ENCODE measurements at places on chromosomes 2 and 18.

DNA sequence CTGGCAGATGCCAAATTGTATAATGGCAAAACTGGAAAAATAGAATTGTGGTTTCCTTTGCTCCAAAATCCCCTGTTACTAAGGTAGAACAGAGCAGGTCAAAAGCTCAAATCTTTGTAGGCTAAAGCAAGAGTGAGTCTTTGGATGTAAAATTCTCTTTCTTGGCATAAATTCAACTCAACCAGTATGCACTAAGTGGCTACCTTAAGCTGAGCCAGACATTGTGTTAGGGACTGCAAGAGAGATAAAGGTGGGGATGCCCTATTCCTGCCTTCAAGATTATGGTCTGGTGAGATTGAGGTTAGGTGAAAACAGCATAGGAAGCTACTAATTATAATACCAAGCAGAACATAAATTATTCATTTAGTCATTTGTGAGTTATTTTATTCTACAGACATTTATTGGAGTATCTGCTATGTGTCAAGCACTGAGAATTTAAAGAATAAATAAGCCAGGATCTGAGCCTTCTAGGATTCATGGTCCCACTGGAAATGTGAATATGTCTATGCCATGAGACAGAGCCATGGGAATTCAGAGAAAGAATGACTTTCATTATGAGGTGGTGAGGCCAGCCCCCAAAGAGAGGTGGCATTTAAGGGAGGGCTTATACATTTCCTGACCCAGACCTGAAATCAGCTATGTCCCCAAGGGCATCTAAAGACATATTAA is 198.0 kb upstream of the NCKAP5 start:
- no peak for DNase-seq

- no peak for DNase-seq
These were observed 404.3 kb downstream of the BCL11A start for GRCh38 chr2:60149176-60149575.

- no peak for DNase-seq
These were observed 359.7 kb downstream of the MBD2 start for GRCh38 chr18:53864770-53865169.

DNA sequence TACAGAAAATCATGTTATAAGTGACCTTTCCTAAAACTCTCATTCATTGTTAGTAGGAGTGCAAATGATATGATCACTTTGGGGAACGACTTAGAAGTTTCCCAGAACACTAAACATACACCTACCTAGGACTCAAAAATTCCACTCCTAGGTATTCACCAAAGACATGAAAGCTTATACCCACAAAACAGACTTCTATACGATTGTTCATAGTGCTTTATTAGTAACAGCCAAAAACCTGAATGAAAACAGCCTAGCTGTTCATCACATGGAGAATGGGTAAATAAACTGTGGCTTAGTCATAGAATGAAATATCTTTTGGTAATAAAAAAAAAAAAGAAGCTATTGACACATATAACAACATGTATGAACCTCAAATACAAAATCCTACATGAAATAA is 8.8 kb downstream of the NOL10 start:
- no peak for DNase-seq

- DNase-seq: no peak
These were observed 162.0 kb downstream of the LTBP1 start for GRCh38 chr2:33108483-33109443.

- DNase-seq: no peak
These were observed 40.1 kb upstream of the TMEM177 start for GRCh38 chr2:119638685-119639554.

DNA sequence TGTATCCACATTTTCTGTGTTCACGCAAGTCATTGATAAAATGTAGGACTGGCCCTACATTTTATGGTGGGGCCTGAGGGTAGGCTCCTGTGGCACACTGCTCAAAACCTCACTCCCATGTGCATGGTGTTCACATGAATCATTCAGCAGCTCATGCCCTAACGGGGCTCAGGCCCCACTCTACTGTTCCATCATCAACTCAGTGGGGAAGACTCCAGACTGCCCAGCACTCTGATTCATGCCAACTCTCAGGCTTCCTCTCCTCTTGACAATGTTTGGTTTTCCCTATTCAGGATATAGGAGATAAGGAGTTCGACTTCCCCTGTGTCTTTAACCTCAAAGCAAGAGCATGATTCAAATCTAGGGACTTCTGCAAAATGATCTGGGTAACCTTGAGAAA is 92.0 kb upstream of the BOD1L2 start:
- no peak for DNase-seq

GRCh38 chr2:138059487-138060300 is 95.4 kb downstream of the HNMT start:
- no peak for DNase-seq

GRCh38 chr2:111932841-111933291 is 34.5 kb downstream of the MERTK start:
- no peak for DNase-seq

GRCh38 chr2:240789051-240789453 is 31.0 kb downstream of the KIF1A start:
- no peak for DNase-seq

GRCh38 chr2:127140538-127140937 is 33.6 kb upstream of the BIN1 start:
- no peak for DNase-seq

DNA sequence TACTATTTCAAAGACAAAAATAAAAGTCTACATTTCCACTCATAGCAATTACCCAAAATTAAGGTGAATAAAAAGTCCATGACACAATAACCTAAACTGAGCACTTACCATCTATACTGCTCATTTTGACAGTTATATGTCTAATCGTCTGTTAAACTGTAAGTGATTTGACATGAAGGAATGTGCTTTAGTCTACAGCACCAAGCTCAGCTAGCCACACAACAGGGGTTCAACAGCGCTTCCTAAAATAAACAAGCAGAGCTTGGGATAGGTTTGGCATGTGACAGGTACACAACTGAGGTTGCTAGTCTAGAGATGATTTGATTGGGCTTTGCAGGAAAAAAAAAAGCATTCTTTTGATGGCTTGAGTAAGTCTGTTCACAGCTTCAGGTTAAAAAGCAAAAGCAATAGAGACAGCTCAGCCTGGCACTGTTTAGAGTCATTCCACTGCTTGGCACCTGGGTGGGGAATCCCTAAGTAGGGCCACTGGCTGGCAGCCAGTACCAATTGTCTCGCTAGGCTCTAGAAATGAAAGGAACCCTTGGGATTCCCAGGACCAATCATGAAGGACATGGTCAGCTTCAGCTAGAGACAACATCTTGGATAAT is 78.6 kb downstream of the BARD1 start:
- no peak for DNase-seq

DNA sequence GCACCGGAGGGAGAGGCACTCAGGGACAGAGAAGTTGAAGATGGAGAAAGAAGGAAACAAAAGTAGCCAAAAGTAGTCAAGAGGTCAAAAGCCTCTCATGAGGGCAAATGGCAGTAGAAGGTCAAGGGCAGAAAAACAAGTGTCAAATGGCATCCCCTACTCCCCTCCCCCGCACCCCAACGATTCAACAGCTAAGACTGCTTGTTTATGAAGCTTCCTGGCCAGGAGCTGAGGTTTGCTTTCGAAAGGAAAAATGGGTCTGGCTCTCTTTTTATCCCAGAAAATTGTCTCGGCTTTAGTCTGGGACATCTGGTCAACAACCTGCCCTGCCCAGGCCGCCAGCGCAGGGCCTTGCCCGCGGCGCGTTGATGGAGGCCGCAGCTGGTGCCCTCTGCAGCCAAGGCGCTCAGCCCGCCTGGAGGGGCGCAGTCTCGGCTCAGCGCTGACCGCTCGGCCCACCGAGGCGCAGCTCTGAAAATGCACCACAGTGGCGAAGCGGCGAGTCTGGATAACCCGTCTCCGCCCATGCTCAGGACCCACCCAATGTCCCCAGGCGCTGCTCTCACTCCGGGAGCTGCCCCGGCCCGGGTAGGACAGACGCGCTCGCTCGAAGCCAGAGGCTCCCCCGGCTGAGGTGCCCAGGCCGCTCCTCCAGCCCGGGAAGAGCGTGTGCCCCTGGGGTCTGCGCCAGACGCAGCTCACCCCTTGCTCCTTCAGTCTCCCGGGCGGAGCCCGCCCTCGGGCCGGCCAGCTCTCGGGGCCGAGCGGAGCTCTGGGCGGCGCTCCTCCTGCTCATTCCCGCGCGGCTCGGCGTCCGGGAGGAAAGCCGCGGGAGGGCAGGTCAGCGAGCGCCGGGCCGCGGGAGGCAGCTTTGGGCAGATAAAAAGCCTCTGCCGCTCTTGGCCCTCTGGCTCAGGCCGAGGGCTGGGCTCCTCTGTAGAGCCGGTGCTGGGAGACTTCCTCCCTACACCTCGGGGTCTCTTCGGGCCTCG is 1.8 kb upstream of the TBR1 start:
- DNase-seq: peak; percentile 32

DNA sequence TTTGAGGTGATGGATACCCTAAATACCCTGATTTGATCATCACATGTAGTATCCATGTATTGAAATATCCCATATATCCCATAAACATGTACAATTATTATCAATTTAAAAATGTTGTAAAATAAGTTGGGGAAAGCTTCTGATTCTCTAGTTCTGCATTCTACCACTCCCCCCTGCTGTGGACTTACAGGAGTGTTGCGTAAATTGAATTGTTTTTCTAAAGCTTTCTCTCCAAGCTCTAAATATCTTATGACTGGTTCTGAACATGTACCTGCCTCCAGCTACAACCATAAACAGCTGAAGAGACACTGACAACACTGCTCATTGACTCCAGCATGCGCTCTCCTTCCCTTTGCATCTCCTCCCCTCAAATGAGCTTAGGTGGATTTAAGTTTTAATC is 145.2 kb downstream of the MGAT5 start:
- no peak for DNase-seq

GRCh38 chr2:9675415-9676351 is 44.9 kb upstream of the YWHAQ start:
- no peak for DNase-seq

DNA sequence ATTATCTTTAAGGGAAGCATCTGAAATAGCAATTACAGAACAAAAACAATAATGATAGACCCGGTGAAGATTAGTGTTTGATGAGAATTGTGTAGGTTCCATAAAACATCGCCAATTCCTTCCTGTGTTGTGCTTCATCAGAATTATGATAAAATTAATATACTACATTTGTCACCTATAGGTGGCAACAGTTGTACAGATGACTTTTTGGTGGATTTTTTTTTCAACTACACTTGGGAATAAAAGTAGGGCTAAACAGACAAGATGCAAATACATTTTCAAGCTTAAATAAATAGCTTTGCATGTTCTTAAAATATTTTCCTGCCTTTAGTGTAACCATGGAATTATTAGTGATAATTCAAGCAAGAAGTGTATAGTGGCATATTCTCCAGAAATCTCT is 7.0 kb upstream of the LYPD1 start:
- no peak for DNase-seq

DNA sequence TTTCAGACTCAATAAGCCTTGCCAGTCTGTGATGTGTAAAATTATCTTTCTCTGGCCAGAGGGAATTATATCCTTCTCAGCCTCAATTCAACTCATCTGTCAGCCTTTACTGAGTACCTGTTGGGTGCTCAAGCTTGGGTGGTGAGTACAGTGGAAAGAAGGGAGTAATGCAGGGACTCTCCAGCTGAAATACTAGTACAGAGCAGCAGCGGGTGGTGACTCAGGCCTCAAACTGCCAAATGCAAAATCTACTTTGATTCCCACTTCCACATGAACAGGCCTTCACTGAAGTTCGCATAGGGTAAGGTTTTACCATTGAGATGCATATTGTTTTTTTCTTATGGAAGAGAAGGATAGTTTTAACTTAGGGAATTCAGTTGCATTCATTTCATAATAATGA is 326.8 kb downstream of the LRRTM1 start:
- DNase-seq: no peak

GRCh38 chr2:106185475-106186184 is 8.5 kb downstream of the UXS1 start:
- no peak for DNase-seq

- no peak for DNase-seq
These were observed 1626.3 kb upstream of the CELF4 start for GRCh38 chr18:39191931-39192330.

- DNase-seq: no peak
These were observed 116.0 kb downstream of the COPS8 start for GRCh38 chr2:237201461-237202287.

GRCh38 chr18:50099725-50100407 is 95.1 kb downstream of the MYO5B start:
- DNase-seq: no peak

Measured in activated T-cell treated with anti-CD3 and anti-CD28 coated beads, Interleukin-2, amount 50 U/mL, for 1 hour (primary cell).